ENCODE measurements at places on chromosomes 13 and 19.

GRCh38 chr13:77289851-77290250 lies 37.0 kb downstream of the MYCBP2 start:
- DNase-seq: no peak

DNA sequence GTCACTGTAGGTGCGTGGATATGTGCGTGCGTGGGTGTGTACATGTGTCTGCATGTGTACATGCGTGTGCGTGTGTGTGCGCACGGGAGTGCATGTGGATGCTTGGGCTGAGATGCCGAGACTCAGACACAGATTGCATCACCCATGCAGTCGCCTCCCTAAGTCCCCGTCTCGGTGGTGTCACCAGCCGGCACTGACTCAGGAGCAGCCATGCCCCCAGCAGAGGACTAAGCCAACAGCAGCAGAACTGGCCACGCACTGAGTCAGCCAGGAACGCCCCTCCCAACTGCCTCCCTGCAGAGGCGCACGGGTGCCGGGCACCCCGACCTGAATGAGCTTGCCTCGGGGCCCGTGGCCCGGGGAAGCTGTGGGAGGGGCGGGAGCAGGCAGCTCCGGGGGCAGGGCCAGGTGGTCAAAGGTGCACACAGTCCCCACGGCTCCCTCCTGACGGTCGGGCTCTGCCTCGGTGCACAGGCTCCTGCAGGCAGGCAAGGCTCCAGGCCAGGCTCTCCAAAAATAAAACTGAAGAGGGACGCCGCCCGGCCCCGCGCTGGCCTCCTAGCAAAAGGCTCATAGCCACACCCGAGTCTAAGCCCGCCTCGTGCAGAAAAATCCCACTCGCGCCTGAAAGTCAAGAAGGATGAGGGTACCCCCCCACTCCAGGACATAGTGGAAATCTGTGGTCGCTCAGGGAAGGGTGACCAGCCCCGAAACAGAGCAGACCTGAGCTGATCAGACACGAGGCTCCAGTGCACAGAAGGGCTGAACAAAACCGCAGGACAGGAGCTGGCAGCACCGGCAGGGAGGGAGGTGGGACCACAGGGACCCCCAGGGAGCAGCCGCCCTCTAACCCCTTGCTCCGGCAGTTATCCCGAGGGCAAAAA lies 49.2 kb downstream of the GADD45B start:
- DNase-seq: no peak

GRCh38 chr19:46349311-46349993 lies 2.6 kb downstream of the PPP5C start:
- DNase-seq: no peak

- DNase-seq: no peak
These were observed 33.6 kb upstream of the FNDC3A start for GRCh38 chr13:48942131-48942530.

GRCh38 chr19:40811478-40812341 lies 12.7 kb downstream of the EGLN2 start:
- DNase-seq: no peak
